ENCODE measurements at places on chromosomes 6 and 20.

DNA sequence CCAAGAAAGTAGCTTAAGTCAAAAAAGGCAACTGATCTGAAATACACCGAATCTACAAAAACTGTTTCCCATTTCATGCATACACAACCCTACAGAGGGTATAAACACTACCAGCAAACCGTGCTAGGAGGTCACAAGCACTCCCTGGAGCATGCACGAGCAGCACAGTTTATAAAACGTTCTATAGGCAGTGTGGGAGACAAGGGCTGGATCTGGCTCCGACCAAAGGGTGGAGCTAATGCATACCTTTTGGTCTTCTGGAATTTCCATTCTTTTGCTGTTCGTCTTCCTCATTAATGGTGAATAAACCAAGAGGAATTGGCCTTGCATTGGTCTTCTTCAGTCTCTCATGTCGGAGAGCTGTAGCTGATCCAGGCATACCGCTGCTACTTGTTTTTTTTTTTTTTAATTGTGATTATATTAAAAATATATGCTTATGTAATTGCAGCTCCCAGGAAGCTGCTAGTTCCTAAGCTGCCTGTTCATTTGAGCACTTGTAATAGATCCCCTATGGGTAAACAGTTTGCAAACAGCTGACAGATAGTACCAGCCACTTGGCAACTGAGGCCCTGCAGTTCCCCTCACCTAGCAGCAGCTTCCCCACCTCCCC is 24.5 kb downstream of the MAP7 start:
- no peak for DNase-seq

DNA sequence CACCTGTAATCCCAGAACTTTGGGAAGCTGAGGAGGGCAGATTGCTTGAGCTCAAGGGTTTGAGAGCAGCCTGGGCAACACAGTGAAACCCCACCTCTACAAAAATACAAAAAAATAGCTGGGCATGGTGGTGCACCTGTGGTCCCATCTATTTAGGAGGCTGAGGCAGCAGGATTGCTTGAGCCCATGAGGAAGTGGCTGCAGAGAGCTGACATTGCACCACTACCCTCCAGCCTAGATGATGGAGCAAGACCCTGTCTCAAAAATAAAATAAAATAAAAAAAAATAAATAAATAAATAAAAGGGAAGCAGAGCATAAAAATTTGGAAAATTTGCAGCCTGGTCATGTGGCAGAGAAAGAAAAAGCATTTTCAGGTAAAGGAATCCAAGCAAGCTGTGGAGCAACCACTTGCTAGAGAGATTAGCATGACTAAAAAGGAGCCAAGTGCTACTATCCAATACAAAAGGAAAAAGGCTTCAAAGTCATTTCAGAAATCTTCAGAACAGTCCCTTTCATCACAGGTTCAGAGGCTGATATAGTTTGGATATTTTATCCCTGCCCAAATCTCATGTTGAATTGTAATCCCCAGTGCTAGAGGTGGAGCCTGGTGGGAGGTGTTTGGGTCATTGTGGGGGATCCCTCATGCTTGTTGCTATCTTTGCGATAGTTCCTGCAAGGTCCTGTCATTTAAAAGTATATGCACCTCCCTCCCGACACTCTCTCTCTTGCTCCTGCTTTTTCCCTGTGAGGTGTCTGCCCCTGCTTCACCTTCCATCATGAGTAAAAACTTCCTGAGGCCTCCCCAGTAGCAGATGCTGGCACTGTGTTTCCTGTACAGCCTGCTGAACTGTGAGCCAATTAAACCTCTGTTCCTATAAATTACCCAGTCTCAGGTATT is 11.2 kb upstream of the TTK start:
- no peak for DNase-seq

- no peak for DNase-seq
These were observed 43.2 kb upstream of the AKAP12 start for GRCh38 chr6:151196555-151196954.

- DNase-seq, result no peak
These were observed 572 bp downstream of the BIRC7 start for GRCh38 chr20:63236116-63236837.

DNA sequence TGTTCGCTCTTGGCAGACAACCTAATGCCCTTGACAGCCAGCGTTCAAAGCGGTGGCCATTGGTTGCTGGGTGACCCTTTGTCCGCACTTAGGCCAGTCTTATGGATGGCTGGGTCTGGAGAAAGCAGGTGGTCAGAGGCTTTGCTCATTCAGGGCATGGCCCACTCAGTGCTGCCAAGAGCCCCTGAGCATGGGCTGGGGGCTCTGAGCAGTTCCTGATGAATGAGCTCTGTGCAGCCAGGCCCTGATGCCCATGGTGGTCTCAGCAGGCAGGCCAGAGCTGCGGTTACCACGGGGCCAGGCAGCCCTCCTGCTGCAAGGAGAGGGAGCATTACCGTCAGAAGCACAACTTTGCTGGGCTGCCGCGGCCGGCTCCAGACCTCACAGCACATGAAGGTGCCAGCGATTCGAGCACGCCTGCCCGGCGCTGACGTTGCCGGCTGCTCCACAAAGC is 36.3 kb downstream of the CDH4 start:
- no peak for DNase-seq

DNA sequence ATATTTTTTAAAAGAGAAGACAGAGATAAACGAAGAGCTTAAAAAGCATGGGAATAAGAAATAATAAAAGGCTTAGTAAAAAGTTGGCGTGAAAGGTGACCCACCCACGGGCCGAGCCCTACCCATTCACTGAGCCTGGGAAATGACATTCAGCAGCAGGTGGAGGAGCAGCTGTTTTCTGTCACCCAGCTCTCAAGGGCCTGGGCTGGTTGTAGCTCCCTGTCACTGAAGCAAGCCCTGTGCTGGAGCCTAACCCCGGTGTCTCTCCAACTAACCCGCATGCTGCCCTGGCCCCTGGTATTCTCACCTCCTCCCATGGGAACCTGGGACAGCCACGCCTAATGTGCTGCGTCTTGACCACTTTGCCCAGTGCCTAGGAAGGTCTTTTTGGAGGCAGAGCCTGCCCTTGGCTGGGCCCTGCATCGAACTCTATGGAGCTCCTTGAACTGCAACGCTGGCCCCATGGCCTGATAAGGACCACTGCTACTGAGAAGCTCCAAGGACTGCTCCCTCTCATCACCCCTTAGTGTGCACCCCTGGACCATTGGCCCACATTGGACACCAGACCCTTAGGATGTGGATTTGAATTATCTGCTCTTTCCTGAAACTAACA is 68.8 kb upstream of the IYD start:
- DNase-seq, result no peak

DNA sequence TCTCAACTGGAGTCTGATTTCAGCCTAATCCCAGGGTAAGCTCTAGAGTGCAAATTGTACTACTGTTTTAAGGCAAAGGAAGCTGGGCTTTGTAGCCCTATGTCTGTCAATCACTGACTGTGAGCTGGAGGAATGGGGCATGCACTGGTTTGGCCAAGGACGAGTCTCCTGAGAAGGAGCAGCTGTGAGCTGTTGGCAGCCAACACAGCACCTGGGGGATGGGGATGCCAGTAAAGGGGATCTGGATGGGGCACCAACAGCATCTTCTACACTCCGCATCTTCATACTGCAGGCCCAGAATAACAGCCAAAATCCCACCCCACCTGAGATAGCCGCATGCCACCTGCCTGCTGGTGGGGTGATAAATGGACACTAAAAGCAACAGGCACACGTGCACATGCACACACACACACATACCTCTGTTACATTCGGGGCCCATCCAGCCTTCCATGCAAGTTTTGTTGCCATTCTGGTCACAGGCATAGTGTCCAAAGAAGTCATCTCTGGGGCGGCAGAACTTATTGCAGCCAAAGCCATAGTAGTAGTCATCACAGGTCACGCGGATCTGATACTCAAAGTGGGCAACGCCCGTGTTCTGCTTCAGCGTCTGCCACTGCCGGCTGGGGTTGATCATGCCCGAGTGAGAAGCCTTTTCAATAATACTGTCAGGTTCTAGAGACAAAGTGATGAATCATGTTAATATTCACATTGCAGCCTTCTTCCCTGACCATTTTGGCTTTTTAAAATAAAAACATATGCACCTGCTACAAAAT is 15.6 kb downstream of the JAG1 start:
- no peak for DNase-seq

- no peak for DNase-seq
These were observed 69.4 kb upstream of the MYLIP start for GRCh38 chr6:16059496-16059895.

DNA sequence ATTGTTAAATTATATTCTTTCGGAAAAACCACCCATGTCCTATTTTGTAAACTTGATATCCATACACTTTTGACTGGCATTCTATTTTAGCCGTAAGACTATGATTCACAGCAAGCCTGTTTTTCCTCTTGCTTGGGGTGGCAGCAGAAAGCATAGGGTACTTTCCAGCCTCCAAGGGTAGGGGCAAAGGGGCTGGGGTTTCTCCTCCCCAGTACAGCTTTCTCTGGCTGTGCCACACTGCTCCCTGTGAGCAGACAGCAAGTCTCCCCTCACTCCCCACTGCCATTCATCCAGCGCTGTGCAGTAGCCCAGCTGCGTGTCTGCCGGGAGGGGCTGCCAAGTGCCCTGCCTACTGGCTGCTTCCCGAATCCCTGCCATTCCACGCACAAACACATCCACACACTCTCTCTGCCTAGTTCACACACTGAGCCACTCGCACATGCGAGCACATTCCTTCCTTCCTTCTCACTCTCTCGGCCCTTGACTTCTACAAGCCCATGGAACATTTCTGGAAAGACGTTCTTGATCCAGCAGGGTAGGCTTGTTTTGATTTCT is 2.1 kb upstream of the ESR1 start:
- no peak for DNase-seq

- no peak for DNase-seq
These were observed 1.8 kb downstream of the TIAM2 start for GRCh38 chr6:154996841-154997311.
